ENCODE measurements at places on chromosomes 6 and 20.

GRCh38 chr6:40788661-40789655, 201.8 kb upstream of the LRFN2 start:
- DNase-seq: no peak

GRCh38 chr6:31826793-31827285, 699 bp upstream of the HSPA1B start:
- peak; percentile 94 for DNase-seq

- peak; percentile 24 for DNase-seq
These were observed 6.5 kb upstream of the BCAS4 start for GRCh38 chr20:50788045-50788991.

DNA sequence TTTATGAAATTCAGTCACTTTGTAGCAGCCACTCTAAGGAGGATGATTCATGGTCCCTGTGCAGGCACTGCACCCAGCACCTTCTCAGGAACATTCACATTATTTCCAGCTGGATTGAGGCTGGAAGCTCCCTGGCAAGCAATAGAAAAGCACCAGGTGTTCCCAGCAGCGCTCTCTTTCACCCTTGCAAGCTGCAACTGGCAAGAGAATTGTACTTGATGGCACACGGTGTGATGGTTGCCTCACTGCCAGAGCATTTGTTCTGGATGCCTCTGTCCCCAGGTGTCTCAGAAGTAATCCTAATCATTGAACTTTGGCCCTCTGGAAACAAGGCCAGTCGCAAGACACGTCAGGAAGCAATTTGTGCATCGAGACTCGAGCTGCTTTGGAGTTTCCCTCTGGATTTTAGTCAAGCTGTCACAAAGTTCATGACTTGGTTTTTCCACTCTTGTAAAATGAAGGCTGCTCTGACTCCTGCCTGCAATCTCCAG, 24.9 kb upstream of the PHACTR2 start:
- peak; percentile 40 for DNase-seq

Data from posterior cingulate gyrus (tissue), 11 donors.